ENCODE measurements at places on chromosomes 4 and X.

DNA sequence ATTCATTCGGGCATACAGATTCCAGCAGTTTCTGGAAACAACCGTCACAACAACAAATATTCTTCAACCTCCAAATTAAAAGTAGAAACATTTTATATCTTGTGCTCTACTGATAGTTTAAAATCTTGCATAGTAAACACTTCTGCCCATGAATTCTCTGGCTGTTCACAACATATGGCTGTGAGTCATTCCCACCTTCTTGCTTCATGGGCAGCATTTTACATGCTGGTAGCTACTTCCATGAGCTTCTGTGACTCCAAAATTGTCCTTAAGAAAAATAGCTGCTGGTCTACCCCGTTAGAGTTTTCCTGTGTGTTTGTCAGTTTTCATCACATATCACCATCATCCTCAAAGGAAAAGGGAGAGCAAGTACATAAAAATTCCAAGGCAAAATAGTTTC is 22.7 kb downstream of the PNPLA4 start:
- DNase-seq: no peak

DNA sequence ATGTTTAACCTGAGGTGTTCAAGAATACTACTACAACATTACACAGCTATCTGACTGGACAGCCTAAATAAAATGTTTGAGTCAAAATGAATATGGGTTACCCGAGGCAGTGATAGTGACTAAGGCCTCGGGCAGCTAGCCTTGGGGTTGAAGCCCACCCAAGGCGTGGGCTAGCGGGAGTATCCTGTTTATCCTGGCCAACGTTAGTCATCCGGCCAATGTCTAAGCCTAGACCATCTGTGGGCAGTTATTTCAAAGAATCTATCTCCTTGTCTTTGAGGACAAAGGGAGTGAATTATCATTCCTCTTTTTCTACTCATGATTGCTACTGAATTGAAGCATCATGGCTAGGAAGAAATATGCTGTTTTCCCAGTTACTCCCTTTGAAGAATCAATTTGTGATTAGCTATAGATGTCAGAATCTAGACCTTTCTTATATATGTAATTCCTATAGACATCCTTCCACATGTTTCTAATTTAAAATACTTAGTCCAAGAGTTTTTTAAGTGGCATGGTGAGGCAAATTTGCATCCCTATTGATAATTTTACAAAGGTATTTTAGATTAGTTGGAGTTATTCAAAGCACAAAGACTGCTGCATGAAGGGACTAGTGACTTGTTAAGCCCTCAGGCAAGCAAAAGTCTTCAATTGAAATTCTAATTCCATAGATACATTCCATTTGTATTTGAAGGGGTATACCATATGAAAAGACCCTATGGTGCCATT is 6.0 kb upstream of the PDGFC start:
- no peak for DNase-seq

- DNase-seq: no peak
These were observed 28.6 kb upstream of the LSM6 start for GRCh38 chr4:146146918-146147317.

GRCh38 chr4:125388613-125389012 is 73.9 kb downstream of the FAT4 start:
- DNase-seq: no peak

DNA sequence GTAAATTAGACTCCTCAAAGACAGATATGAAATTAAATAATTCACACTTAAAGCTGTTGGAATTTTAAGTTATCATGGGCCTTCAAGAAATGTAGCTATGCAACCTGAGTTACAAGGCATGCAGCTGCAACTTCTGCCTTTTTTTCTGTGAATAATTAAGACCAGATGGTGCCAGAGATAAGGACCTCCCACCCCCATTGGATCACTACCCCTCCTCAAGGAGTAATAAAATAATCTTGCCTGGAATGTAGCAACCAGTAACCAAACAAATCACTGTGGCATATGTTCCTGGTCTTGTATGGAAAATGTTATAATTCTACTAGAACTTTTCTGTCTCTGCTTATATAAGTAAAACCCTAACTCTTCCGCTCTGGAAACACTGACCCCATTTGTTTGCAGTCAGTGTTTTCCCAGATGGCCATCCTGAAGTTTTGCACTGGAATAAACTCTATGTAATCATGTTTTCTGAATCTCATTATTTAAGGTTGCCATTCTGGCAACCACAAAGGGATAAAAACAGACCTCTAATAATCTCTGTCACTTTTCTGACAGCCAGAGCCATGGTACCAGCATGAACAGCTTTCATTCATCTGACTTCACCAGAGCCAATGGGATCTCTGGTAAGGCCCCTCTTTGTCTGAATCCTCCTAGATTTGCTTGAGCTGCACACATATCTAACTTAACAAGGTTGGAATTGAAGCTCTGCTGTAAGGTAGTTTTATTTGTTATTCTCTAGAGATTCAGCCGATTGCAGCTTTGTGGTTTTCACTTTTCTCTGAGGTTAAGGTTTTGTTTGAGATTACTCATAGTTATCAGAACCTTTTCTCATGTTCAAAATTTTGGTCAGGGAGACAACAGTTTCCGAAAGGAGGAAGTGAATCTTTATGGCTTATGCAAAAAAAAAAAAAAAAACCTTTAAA is 274.6 kb downstream of the NAF1 start:
- peak; percentile 31 for DNase-seq

- no peak for DNase-seq
These were observed 64.2 kb downstream of the MAGEA10 start for GRCh38 chrX:152074163-152074562.

GRCh38 chrX:131901546-131901945 is 121.6 kb upstream of the STK26 start:
- peak; percentile 39 for DNase-seq

- DNase-seq: peak; percentile 40
These were observed 67.6 kb upstream of the SLC7A3 start for GRCh38 chrX:70998411-70999027.

DNA sequence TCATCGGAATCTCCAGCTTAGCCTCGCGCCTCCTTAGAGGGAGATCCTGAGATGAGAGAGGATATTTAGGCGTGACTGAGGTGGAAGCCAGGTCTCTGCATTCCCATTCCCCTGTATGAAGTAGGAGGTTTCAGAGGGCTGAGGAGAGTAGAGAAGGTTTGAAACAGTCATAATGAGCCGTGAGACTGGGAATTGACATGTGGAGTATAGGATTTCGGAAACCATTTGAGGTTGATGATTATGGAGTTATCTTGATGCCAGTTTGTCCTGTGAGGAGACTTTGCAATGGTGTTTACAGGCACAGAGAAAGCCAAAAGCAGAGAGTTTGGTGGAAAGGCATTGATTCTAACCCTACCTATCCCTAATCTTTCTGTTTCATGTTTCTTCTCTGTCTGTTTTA is 2.0 kb downstream of the CHST7 start:
- no peak for DNase-seq

DNA sequence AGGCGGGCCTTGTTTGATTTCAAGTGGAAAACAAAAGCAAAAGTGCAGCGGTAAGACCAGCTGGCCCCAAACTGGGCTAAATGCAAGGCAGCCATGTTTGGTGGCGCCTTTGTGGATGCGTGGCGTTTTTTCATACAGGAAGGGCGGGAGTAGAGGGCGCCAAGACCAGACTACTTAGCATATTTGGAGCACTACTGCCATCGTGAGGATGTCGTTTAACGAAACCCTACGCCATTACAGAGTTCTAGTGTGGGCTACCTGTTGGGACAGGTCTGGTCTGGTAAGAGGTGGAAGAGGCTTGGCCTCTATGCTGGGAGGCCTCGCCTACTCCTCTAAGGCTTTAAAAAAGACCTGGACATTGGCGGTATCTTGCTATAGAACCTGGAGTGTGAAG is 230.7 kb upstream of the STK26 start:
- DNase-seq: no peak

DNA sequence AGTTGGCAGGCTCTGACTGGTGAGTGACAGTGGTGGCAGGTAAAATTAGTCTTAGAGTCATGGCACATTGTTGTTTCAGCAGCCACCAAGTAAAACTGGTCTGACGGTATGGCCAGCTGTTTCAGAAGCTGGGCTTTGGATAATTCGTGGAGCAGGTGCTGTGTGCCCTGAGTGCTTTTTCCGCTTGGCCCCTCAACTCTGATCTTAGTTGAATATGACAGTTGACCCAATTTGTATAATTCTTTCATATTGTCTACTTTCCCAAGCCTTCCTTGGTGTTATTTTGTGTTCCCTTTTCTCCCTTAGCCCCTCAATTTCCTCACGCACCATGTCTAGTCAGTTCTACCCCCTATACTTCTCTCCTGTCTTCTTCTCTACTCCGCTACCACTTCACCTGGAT is 32.0 kb downstream of the CDS1 start:
- DNase-seq: no peak

Measured in right hindlimb (tissue), 1 donor.